GM13976 (cell line): ENCODE measurements at places on chromosomes 6 and 20.

DNA sequence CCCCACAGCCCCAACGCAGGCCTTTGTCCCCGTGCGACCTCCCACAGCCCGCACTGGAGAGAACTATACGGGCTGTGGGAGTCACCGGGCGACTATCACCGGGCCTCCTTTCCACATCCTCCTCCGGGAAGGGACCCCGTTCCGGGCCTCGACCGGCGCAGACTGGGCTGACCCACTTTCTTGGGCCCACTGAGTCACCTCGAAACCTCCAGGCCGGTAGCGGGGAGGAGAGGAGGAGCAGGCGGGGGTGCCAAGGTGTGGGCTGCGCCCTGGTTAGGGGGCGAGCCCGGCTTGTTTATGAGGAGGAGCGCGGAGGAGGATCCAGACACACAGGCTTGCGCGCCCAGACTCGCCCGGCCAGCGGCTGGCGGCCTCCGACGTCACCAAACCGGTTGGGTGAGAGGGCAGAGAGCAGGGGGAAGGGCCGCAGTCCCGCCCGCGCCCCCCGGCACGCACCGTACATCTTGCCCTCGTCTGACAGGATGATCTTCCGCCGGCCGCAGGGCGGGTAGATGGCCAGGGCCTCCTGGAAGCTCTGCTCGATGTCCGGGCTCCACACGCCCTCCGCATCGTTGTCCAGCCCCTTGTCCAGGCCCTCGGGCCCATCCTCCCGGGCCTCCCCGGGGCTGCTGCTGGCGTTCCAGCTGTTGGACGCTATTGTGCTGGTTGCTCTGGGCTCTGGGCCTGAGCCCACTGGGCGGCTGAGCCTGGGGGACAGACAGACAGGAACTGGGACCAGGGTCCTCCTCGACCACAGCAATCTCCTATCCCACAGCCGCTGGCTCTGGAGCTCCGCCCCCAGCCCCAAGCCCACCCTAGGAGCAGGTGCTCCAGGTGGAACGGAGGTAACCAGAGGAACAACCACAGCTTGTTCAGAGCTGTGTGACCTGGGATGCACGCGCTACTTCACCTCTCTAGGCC, 10.6 kb downstream of the TEAD3 start:
- DNase-seq: no peak

DNA sequence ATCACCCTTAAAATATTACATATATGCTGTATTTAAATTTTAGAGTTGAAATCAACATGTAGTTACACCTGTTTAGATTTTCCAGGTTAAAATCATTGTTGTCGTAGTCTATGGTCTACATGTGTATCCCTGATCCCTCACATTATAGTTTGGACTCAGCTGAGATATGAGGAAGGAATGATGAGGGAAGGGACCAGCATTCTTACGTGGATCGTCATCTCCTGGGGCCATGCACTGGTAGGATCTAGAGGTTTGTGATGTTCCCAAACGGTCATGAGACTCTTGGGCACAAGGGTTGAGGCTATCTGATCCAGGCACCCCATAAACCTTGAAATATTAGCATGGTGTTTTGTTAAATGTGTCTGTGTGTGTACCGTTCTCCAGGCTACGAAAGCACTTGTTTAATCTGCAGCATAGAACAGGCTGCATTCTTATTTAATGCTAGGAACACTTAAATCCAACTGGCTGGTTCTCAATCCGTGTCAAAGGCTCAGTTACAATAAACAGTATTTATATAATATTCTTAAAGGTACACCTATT, 55.4 kb downstream of the IPCEF1 start:
- no peak for DNase-seq

DNA sequence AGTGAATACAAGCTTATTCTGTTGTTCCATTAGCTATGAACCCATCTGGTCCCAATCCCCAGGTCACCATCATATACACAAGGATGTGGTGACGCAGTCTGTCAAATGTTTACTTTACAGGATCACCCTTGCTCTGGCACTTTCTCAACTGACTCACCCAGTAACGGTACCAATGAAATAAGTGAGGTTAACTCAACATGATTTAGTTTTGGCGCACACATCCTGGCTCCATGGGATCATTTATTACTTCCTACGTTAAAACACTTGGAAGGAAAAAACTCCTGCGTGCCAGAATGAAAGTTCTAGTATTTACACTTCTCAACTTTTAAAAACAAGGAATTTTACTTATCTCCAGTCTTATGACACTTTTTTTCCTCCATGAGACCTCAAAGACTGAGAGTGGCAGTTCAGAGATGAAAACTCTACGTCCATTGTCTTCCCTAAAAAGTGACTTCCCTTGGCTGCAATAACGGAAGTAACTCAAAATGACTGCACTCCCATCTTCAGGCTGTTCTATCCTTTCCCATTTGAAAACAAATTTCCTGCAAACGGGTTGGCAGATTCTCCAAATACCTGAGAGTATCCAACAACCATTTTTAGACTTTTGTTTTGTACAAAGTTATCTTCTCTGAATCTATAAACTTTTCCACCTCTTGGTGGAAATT, 15.9 kb downstream of the AGPAT4 start:
- DNase-seq: no peak

DNA sequence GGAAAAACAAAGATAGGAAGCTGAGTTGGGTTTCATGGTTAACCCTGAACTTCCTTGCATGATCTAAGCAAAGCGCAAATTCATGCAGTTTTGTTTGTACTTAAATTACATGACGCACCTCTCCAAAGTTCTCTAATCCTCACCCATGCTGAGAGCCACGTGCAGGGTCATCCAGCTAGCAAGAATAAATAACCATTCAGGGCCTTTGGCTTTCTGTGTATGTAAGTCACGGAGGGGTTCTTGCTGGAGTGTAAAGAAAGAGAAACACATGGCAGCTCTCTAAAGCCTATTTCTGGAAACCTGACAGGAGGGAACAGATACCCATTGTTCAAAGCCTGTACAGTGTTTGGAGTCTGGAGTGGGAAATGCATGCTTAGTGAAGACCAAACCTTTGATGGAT, 171.7 kb upstream of the CCN2 start:
- DNase-seq: no peak
